ENCODE measurements at places on chromosomes 7 and 10.

DNA sequence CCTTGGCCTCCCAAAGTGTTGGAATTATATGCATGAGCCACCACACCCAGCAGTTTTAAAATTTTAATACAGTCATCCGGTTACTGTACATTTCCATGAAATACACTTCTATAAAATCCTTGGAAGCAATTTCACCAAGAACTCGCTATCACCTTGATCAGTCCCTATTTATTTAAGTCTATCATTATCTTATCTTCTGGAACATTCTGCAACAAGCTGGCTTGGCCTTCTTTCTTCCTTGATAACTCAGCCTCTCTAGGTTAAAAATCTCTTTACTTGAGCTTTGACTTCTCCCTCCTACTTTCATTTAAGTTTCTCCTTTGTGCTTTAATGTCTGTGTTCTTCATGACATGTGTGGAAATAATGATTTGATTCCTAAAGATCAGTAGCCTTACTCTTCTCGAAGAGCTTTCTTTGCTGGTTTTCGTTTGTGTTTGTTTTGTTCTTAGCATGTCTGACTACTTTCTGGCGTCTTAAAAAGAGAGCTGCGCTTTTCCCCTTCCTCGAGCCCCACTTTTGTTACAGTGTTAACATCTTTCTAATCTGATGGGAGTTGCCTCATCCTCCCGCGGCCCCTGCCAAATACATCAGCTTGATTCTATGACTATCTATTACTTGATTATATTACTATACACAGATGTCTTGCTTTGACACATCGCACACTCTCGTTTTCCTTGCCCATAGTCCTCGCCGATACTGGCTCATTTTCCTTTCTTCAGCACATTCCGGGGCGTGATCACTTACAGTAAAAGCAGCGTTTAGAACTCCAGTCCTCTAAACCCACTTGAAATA lies 11.1 kb upstream of the CALML5 start:
- DNase-seq = no peak

GRCh38 chr7:50646069-50646468 lies 80.9 kb upstream of the DDC start:
- no peak for DNase-seq

DNA sequence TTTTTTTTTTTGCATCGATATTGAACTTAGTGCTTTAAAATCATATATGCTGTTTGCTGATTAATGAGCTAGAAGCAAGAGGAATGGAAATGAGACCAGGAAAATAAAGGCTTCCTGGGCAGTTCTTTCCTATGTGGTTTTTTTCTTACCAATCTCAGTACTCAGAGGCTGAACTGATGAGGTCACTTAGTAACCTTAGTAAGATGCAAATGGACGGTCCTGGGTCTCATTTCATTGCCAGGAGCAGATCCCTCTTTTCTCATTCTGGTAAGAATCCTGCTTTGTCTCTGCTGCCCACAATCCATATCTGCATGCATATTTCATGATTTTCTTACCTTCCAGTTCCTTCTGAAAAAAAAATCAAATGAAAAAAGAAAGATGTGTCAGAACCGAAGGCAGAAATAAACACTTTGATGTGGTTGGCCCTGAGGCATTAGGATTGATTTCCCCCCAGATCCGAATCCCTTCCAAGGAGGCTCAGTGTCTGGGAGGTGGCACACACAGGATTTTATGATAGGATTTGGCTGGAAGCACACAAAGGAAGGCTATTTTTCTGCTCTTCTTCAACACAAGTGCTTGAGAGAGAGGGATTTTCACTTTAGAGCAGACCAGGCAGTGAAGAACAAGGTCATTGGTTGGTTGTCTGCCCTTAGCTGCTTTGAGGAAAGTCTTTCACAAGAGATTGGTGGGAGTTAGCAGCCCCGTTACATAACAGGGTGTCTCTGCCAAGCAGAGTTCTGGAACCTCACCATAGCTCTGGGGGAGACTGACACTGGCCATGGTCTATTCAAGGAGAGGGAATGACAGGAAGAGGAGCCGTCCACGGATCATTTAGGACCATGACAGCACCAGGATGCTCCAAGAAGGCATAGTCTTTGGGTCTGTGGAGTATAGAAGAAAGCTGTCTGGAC lies 150.0 kb downstream of the CAMK1D start:
- DNase-seq = no peak

- no peak for DNase-seq
These were observed 5.0 kb downstream of the PRKAG2 start for GRCh38 chr7:151871904-151872303.

GRCh38 chr10:62708569-62708968 lies 96.0 kb upstream of the ADO start:
- DNase-seq = no peak
